ENCODE measurements at places on chromosomes 7 and 10. TPM values are rescaled to one million over a fixed set of nuclear protein-coding genes. Genes with fewer than 3 reads are reported as not detected.

DNA sequence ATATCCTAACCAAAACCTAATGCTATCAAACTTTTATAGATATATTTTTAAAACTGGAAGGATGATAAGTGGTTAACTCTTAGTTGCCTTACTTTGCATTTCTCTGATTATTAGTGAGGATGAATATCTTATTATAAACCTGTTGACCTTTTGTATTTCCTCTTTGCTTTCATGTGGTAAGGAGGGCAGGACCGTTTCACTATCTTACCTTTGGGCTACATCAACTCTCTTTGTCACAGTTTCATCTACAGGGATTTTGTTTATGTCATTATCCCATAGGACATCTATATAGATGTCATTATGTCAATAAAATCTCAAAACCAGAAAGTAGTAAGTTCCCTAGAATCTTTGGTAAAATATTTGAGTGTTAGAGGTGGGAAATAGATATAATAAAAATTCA is 219.3 kb downstream of the THSD7A start:
- DNase-seq = no peak
- H3K36me3 ChIP-seq = no peaks in the 10 kb centered on the region
- no peaks in the 10 kb centered on the region for H3K4me1 ChIP-seq
- H3K27me3 ChIP-seq = no peaks in the 10 kb centered on the region
- H3K27ac ChIP-seq = no peak overlapping the region

- H3K36me3 ChIP-seq = peaks cover 6% of the 10 kb centered on the region
- H3K27me3 ChIP-seq = peaks cover 42% of the 10 kb centered on the region
- DNase-seq = no peak
- H3K4me3 ChIP-seq = no peak overlapping the region
Measured at GRCh38 chr10:78829565-78829964, 239.2 kb upstream of the ZMIZ1 start.

- H3K36me3 ChIP-seq = peaks cover 2% of the 10 kb centered on the region
- DNase-seq = no peak
- H3K4me1 ChIP-seq = peaks cover 12% of the 10 kb centered on the region
- H3K27ac ChIP-seq = peak overlapping the region; percentile 92
- H3K4me3 ChIP-seq = peak overlapping the region; percentile 70
- no peaks in the 10 kb centered on the region for H3K27me3 ChIP-seq
Measured at GRCh38 chr7:96479015-96479645, 157.2 kb upstream of the SLC25A13 start.

The LRMDA gene
- total RNA-seq = not detected

Measured in T-helper 17 cell (primary cell).